ENCODE measurements at places on chromosomes 12 and 14.

GRCh38 chr14:90330203-90331196 lies 1.2 kb downstream of the NRDE2 start:
- DNase-seq = no peak

DNA sequence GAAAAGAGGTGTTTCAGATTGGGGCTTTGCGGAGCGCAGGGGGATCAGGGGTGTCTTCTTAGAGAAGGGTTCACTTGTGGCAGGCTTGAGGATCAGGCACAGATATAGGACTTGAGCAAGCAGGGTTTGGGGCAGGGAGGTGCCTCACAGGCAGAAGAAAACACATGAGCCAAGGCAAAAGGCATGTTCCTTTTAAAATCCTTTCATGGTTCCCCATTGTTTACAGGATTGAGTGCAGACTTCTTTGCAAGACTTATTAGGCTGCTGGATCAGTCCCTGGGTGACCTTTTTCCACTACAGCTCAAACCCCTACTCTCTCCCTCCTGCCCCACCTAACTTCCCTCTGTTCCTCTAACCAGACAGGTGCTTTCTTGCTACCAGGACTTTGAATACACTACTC lies 19.7 kb downstream of the HSPB8 start:
- no peak for DNase-seq

GRCh38 chr12:106682594-106683234 lies 91.8 kb upstream of the RIC8B start:
- no peak for DNase-seq

- no peak for DNase-seq
Measured at GRCh38 chr14:55160989-55161388, 30.4 kb downstream of the DLGAP5 start.

GRCh38 chr14:32404784-32405573 lies 75.9 kb downstream of the AKAP6 start:
- no peak for DNase-seq

DNA sequence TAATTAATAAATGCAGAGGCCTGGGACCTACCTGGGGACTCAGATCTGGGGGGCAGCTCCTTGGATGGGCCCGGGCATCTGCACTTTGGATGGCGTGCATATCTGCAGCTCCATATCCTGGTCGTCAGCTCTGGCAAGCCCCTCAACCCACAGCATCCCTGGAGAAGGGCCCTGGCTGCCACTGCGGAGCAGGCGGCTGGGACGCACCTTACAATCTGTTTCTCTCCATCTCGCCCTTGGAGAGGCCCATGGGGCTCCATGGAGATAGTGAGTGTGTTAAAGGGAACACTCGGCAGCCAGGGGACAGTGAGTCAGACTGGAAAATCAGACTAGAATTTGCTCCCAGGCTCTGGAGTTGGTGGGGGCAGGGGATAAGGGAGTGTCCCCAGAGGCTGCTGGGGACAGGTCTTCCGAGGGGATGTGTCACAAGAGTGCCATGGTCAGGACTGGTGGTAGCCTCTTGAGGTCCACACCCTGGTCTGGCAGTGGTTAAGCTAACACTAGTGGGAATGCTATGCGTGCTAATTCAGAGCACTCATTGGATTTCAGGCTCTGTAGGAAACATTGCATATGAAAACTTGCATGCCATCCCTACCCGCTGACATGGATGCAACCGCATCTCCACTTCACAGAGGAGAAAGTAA lies 21.5 kb downstream of the RFLNA start:
- no peak for DNase-seq

GRCh38 chr14:99062772-99063418 lies 209.1 kb downstream of the BCL11B start:
- DNase-seq = peak; percentile 11

DNA sequence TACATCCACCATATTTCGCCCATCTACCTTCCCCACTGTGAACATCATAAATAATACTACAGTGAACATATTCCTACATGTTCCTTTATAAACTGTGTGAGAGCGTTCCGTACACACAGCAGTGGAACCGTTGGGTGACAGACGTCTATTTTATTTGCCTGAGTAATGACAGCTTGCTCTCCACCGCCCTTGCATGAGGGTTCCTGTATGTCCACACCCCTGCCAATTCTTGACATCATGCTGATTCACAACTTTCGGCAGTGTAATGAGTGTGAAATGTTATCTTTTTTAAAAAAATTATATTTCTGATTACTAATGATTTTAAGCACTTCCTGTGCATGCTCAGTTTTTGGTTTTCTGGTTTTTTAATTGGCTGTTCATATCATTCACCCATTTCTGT lies 4.3 kb upstream of the RAD52 start:
- DNase-seq = no peak

GRCh38 chr12:50050410-50051098 lies 6.8 kb upstream of the ASIC1 start:
- no peak for DNase-seq

- DNase-seq = no peak
Measured at GRCh38 chr14:78417532-78417931, 247.4 kb downstream of the NRXN3 start.

DNA sequence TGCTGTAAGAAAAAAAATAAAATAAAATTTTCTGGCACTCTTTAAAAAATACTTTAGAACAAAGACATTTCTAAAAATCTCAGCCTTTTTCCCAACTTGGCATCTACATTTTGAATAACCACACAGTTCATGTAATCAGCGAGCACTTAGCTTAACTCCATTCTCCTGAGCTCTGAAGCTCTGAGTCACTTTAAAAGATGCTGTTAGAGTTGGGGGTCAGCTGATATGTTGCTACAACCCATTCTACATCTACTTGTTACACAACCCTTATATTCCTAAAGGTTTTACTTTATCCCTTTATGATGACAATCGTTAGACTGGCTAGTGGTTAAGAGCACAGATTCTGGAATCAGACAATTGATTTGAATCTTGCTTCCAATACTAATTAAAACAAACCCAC lies 48.3 kb downstream of the SLC41A2 start:
- no peak for DNase-seq

GRCh38 chr14:105980224-105980623 lies 453.8 kb downstream of the TMEM121 start:
- peak; percentile 52 for DNase-seq

GRCh38 chr14:51901475-51902024 lies 41.1 kb downstream of the GNG2 start:
- DNase-seq = no peak

GRCh38 chr14:54606178-54606577 lies 39.2 kb downstream of the SAMD4A start:
- DNase-seq = no peak
